ENCODE measurements at places on chromosomes 2 and 18.
A peak's percentile ranks its signal among the peaks of the same experiment; 100 is the strongest.

- peak; percentile 1 for DNase-seq
Measured at GRCh38 chr18:65567372-65567771, 183.4 kb upstream of the CDH7 start.

DNA sequence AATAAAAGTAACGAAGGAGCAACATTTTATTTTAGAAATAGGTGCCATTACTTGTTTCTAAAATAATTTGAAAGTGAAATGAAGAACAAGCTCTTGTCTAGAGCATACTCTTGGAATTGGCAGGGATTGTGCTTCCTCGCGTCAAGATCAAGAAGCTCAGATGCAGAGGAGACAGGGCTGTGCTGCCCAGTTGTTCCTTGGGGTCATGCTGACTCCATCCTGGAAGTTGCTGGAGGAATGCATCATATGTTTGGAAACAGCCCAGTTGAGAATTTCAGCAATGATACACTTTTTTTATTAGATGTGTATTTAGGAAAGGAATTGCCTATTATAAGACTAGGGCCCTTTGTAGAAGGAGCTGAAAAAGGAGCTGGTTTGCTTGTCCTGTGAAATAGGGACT lies 17.2 kb downstream of the LTBP1 start:
- peak; percentile 69 for DNase-seq

GRCh38 chr2:237310515-237311114 lies 103.3 kb downstream of the COL6A3 start:
- DNase-seq = no peak

GRCh38 chr2:228615496-228615895 lies 434.0 kb upstream of the SPHKAP start:
- peak; percentile 16 for DNase-seq

- DNase-seq = no peak
Measured at GRCh38 chr18:45980229-45980628, 13.1 kb upstream of the EPG5 start.

DNA sequence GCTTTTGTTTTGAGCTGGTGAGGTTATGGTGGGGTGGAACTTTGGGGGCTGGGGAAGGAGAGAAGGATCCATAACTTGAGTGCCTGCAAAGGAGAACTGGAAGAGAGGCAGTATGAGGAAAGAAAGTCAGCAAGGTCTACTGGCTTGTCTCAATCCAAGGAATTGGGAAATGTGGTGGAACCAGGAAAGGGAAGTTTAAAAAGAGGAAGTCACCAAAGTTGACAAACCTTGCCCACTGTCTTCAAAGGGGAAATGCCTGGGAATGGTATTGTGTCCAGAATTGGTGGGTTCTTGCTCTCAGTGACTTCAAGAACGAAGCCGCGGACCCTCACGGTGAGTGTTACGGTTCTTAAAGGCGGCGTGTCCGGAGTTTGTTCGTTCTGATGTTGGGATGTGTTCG lies 304.1 kb upstream of the FAM98A start:
- no peak for DNase-seq

DNA sequence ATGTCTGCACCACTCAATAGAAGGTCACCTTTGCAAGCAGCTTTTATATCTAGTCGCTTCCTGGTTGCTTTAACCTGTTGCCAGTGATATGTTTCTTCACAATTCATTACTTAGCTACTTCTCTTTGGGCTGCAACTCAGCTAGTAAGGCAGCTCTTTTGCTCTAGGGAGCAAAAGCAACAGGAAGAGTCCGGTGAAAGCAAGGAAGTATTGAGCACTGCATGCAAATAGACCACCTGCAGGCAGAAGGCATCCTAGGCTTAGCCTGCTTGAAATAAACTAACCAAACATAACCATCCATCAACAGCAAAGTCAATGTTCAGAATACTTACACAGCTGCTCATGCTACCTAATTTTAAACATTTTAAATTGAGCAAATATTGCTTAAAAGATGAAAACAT lies 529.2 kb upstream of the LINC00305 start:
- no peak for DNase-seq

DNA sequence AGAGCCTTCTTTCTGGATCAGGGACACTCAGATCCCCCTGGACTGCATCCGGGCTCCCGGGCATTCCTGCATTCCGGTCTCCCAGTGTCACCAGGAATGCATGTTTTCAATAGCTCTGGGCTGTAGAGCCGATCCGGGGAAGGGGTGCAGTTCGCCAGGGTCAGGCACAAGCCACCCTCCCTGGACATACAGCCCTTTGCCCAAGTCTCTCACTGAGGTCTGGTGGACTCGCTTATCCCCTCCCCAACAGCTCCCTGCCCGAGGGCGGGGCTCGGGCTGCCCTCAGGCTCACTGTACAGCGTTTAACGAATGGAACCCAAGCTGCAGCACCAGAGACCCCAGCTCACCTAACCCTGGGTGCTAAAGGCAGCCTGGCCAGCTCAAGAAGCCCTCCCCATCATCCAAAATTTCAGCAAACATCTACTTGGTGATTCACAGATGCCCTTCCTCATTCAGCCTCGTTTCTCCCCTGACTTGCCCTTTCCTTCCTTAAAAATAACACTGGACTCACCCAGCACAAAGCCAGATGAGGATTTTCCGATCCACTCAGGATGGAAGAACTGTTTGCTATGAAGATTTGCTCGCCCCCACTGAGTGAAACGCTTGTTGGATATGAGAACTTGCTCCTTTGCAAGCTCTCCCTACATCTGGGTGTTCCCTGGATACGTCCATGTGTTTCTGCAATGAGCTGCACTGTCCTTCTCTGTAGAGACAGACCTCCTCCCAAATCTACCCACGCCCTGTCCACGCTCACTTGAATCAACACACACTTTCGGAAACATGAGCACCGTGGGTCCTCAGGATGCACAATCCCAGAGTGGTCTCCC lies 58.1 kb downstream of the PXDN start:
- peak; percentile 60 for DNase-seq

DNA sequence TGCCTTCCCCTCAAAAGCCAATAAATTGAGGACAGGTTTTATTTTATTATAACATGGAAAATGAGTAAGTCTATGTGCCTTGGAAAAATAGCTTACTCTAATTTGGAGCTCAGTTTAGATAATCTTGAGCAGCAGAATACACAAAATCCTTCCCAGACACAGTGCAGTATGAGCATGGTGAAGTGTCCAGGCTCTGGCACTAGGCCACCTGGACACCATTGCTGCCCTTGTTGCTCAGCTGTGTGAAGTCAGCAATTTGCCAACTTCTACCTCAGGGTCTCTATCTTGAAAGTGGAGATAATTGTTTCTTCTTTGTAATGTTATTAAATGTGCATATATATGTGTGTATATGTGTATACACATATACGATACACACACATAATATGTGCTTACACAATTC lies 104.9 kb upstream of the CAVIN2 start:
- DNase-seq = no peak

DNA sequence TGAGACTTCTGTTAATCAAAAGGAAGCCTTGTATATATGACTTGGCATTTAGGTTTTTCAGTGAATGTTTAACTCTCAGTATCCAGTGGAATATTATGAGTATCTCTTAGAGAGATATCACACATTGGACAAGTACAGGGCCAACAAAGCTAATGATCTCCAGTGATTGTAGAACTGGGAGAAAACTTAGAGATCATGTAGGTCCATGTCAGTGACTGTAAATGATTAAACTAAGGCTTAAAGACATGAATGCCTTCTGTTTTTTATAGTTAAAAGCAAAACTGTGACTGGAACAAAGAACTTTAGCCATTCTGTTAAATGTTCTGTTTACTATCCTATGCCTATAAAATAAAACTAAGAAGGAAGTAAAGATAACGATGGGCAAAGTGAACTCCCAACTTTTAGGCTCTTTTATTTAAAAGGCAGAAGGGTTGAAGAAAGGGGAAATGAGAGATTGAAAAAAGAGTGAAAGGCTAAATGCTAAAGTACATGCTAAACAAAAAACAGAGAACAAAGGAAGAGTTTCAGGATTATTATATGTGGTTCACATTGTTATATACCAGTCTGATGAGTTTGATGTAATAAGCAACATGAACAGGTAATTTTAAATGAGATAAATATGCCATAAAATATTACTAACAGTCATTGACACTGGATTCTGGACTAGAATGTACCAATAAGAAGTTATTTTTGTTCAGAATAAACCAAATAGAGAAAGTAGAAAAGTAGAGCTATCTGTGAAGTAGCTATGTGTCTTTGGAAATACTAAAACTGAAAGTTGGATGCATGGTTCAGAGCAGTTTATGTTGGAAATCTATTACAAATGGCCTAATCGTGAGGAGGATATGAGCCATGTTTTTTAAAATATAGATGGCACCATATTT lies 37.1 kb upstream of the TNFRSF11A start:
- no peak for DNase-seq

GRCh38 chr2:14285812-14286211 lies 346.7 kb upstream of the LRATD1 start:
- DNase-seq = no peak

- DNase-seq = no peak
Measured at GRCh38 chr2:137771064-137771463, 193.2 kb upstream of the HNMT start.

DNA sequence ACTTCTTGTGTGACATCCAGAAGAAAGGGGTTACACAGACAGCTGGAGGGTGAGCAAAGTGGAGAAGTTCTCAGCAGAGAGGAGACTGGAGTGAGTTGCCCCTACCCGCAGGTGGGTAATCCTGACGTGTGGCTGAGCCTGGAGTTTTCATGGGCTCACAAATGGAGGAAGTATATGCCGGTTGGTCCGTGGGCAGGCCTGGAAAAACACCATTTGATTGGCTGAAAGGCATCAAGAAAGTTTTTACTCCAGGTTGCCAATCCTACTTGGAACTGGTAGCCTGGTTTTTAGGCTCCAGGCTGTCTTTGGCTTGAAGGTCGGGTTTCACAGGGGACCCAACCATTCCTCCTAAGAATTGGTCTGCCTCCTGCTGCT lies 1177.4 kb upstream of the LRRTM1 start:
- no peak for DNase-seq

DNA sequence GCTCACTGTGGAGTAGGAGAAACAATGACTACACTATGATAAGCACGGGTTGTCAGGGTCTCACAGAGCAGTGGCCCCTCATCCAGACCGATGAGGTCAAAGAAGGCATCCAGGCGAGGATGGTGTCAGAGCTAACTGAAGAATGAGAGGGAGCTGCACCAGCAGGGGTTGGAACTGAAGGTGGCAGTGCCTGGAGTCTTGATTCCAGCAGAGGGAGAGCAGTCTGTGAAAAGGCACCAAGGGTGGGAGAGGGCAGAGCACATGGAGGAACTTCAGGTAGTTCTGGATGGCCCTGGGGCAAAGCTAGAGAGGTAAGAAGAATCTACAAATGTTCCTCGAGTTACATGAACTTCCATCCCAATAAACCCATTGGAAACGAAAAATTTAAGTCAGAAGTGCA lies 12.6 kb downstream of the ELMOD3 start:
- DNase-seq = no peak

GRCh38 chr2:178177066-178177679 lies 17.1 kb upstream of the OSBPL6 start:
- DNase-seq = peak; percentile 70

DNA sequence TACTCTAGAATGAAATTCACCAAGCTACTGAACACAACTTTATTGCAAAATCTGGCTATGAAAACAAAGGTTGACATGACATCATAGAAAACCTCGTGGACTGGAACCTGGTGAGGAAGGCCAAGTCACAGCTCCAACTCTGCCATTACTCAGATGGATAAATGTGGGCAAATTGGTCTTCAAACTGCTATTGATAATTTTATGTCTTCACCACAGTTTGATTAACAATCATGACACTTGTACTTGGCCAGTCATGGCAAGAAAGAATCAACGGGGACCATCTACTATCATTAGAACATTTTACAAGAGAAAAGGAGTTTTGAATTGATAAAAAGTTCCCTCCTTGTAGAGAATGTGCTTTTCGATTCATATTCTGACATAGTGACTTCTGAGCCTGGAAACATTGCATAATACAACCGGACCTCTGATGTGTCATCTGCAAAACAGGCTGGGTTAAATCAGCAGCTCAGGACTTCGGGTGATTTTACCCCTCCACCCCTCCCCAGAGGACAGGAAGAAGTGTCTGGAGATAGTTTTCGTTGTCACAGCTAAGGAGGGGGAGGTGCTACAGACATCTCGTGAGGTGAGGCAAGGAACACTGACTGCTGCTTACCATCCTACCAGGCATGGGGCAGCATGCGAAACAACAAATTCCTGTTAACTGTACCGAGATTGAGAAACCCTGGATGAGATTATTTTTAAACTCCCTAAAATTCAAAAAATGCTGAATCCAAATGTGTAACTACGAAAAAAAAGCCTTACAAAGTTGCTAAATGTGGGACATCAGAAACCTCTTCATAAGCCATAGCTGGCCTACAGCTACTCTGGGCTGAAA lies 8.4 kb downstream of the L3MBTL4 start:
- DNase-seq = peak; percentile 52

- peak; percentile 41 for DNase-seq
Measured at GRCh38 chr2:218501665-218502064, 66.5 kb downstream of the USP37 start.

DNA sequence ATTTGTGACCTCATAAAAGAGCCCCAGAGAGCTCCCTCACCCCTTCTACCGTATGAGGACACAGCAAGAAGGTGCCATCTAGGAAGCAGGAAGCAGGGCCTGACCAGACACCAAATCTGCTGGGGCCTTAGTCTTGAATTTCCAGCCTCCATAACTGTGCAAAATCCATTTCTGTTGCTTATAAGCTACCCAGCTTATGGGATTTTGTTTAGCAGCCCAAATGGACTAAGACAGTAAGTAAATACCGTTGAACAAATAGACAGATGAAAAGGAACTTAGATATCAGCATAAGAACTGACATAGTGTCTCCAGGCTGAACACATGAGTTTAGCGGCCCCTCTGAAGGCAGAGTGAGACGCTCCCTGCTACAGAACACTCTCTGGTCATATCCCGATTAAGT lies 130.9 kb downstream of the UXS1 start:
- no peak for DNase-seq

DNA sequence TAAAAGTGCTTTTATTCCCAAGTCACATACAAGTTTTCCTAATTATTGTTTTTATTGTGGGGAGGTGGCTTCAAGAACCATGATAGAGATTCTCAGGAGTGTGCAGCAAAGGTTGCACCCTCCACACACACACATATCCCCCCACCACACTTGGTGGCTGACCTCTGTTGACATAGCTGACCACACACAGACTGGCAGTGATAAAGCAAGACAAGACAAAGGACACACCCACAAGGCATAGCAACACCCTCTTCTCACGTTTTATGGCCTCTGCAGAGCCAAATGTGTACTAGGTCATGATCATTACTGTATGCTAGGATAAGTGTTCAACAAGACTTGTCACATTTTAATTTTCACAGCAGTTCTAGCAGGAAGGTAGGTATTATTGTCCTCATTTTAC lies 143.0 kb upstream of the EPC2 start:
- no peak for DNase-seq

DNA sequence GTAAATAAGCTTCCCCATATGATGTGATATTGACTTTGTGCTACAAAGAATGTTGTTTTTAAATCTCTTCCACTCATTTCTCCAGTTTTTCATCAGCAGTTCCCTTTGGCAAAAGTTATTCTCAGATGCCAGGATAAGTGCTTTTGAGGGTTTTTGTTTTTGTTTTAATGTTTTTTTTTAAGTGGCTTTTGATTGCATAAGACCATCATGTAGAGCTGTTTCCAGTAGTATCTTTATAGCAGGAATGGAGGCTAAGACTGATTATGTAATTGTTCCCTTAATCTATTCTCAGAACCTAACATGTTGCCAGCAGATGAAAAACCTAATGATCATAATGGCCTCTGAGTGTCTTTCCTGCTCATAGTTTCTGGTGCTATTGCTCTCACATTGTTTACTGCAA lies 77.9 kb downstream of the CABLES1 start:
- no peak for DNase-seq

- no peak for DNase-seq
Measured at GRCh38 chr2:78592491-78592890, 433.0 kb upstream of the REG3G start.

- no peak for DNase-seq
Measured at GRCh38 chr2:20512061-20512605, 65.3 kb downstream of the RHOB start.

- no peak for DNase-seq
Measured at GRCh38 chr18:74512321-74513053, 16.3 kb downstream of the CNDP2 start.
